ENCODE measurements at places on chromosomes 12 and 14.

GRCh38 chr14:36256126-36256801 is 64.2 kb downstream of the MBIP start:
- DNase-seq: no peak

DNA sequence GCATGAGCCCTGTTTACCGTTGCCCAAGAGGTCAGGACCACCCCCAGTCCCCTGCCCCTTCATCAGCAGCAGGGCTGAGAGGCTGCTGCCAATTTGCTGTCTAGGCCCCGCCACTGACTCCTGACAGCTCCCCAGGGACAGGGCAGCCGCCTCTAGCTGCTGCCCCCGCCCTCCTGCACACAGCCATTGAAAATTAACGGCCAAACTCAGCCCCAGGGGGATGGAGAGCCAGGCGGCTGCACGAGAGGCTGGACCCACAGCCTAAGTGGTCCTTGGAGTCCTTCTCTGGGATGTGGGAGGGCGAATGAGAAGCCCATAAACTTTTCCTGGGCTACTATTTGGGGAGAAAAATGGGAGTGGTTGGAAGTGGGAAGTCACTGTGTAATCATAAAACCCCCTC is 4.6 kb downstream of the FOXN4 start:
- DNase-seq: no peak

DNA sequence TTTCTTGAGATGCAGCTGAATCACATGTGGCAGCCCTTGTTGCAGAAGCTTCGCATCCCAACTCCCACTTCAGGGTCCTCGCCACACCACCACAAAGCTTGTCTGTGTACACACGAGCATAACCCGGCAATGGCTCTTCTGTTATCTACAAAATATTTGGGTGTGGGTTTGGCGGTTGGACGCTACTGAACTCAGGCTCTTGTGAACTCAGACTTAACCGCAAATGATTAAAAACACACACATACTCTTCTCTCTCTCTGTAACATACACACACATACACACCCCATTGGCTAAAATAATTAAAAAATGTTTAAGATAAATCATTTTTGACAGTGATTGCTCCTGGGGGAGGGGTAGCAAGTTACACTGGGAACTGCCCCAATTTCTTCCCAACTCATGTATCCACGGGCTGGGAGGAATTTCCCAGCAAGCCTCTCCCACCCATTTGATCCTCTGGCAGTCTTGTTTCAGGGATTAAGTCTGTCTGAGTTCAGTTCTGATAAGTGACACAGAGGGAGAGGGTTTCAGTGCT is 63.7 kb upstream of the MANSC4 start:
- no peak for DNase-seq

GRCh38 chr14:69660344-69661193 is 49.2 kb downstream of the SUSD6 start:
- no peak for DNase-seq

- DNase-seq: peak; percentile 58
Observed at GRCh38 chr14:56648508-56649301, 69.1 kb downstream of the TMEM260 start.

DNA sequence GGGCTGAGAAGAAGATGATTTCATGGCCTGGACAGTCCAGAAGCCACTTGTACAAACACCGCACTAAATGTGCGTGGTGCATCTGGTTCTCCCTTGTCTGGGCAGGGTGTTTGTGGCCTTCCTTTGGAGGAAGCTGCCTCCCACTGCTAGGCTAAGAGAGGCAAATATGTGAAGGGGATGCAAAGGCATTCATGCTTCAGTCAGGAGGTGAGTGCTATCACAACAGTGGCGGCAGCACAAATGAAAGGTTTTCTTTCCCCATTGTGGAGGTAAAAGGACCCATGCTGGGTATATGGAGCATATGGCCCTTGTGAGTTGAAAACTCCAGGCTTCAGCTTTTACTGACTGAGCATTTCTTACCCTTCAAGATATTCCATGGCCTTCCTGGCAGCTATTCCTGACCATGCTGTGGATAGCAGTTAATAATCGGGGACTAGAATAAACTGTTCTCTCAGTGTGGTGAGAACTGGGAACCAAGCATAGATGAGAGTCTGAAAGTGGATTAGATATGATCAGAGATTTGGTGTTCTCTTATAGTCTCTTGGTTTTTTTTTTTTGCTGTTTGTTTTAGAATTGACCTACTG is 69.9 kb downstream of the MYRFL start:
- no peak for DNase-seq

GRCh38 chr12:25427337-25428249 is 125.5 kb downstream of the LMNTD1 start:
- no peak for DNase-seq

Data from ecto neural progenitor cell (in vitro differentiated cells).